ENCODE measurements at places on chromosomes 5 and 9. TPM values are rescaled to one million over a fixed set of nuclear protein-coding genes. Genes with fewer than 3 reads are reported as not detected.

The CDKN2A gene
- total RNA-seq = 14.0 TPM

The FBP2 gene
- total RNA-seq = not detected

The ERAP2 gene
- 7.6 TPM for total RNA-seq

The IL11RA gene
- total RNA-seq = 7.1 TPM

The HAPLN1 gene
- total RNA-seq = not detected

The MPDZ gene
- 57.9 TPM for total RNA-seq

The ZFP2 gene
- 0.18 TPM for total RNA-seq

The DMGDH gene
- total RNA-seq = not detected

The AGPAT2 gene
- 36.0 TPM for total RNA-seq

The NUTM2G gene
- total RNA-seq = not detected

The GRHPR gene
- total RNA-seq = 113 TPM

The REEP2 gene
- total RNA-seq = 2.8 TPM

The FOXD4L6 gene
- not detected for total RNA-seq

The CARD9 gene
- 0.27 TPM for total RNA-seq

The STRBP gene
- 10.7 TPM for total RNA-seq

The SPATA31E1 gene
- total RNA-seq = not detected

The MLANA gene
- total RNA-seq = not detected

The GRPEL2 gene
- total RNA-seq = 29.4 TPM

The TMEM174 gene
- not detected for total RNA-seq

The TNFAIP8 gene
- total RNA-seq = 12.2 TPM
